Cardiac muscle cell (in vitro differentiated cells and primary cell): ENCODE measurements at places on chromosomes 12 and 14.

DNA sequence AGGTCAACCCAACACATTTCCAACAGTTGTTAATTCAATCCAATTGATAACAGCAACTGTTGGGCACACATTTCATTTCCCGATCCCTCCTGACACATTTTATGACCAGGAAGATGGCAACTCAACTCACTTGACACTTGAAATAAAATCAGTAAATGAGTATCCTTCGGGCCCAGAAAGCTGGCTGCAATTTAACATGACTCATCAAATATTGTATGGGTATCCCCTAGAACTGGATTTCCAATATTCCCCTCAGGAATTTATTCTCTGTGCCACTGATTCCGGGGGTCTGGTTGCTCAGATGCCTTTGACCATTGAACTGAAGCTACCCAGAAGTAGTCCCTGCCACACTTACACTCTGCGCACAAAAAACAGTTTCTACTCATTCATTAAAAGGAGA, 42.1 kb downstream of the INTS13 start:
- DNase-seq, result no peak

- DNase-seq, result peak; percentile 83
Measured at GRCh38 chr12:51814311-51815088, 34.0 kb downstream of the FIGNL2 start.

DNA sequence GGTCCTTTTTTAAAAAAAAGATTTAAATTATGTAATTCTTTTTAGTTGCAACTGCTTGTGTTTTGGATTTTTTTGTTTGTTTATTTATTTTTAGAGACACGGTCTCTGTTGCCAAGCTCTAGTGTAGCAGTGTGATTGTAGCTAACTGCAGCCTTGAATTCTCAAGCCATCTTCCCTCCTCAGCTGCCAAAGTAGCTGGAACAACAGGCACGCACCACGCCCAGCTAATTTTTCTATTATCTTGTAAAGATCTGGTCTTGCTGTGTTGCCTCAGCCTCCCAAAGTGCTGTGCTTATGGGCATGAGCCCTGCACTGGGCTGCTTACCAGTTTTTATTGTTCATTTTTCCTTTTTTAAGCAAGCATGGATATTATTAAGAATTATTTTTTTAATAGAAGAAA, 10.6 kb upstream of the ART4 start:
- DNase-seq, result no peak

GRCh38 chr12:40106655-40107054, 774 bp upstream of the SLC2A13 start:
- DNase-seq, result no peak

GRCh38 chr14:83255015-83255726, 1721.5 kb upstream of the SEL1L start:
- DNase-seq, result no peak

DNA sequence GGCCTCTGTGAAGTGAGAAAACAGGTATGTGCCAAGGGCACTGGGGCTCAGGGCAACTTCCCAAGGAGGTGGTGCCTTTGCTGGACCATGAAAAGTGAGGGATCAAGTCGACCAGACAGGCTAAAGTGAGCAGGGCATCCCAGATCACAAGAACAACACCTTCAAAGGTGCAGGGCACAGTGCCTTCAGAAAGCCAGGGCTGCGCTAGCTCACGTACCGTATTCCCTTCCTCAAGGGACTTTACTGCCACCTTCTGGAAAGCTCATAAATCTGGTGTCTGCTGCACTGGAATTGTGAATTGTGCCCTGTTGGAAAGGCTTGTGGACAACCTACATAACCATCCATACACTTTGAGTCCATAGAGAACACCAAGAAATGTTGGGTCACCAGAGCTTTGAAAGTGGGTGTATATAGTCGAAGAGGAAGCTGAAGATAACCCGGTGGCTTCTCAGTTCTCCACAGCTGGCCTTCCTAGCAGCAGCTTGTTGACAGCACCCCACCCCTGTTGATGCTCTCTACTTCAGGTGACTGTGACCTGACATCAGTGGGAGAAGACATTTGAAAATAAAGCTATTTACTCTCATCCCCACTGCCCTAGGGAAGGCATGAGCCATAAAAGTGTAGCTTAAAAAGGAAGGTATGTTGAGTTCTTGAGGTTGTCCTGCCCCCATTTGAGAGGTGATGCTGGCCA, 24.5 kb downstream of the FIGNL2 start:
- DNase-seq, result peak; percentile 79

GRCh38 chr12:50746431-50746830, 17.5 kb upstream of the ATF1 start:
- no peak for DNase-seq

- no peak for DNase-seq
Measured at GRCh38 chr14:60079723-60080122, 12.0 kb upstream of the PCNX4 start.

- no peak for DNase-seq
Measured at GRCh38 chr12:24424889-24425600, 475.6 kb upstream of the SOX5 start.

- no peak for DNase-seq
Measured at GRCh38 chr12:40643506-40643905, 48.7 kb upstream of the CNTN1 start.

GRCh38 chr12:130480231-130480630, 142.5 kb downstream of the PIWIL1 start:
- no peak for DNase-seq

DNA sequence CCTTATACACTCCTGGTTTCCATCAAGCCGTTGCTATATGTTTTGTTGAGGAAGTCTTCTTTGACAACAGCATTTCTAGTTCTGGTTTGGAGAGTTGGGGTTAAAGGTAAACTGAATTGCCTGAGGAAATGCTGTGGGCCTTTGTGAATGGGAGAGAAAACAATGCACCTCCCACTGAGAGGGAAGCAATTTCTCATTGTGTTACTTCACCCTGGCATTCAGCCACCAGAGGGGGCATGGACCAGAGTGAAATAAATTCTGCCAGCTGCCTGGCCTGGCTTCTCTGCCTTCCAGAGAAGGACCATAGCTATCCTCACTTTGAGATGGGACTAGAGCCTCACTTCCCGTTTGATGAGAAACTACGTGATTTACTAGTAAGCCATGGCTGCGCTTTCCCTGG, 475.3 kb downstream of the EGLN3 start:
- DNase-seq, result peak; percentile 70

DNA sequence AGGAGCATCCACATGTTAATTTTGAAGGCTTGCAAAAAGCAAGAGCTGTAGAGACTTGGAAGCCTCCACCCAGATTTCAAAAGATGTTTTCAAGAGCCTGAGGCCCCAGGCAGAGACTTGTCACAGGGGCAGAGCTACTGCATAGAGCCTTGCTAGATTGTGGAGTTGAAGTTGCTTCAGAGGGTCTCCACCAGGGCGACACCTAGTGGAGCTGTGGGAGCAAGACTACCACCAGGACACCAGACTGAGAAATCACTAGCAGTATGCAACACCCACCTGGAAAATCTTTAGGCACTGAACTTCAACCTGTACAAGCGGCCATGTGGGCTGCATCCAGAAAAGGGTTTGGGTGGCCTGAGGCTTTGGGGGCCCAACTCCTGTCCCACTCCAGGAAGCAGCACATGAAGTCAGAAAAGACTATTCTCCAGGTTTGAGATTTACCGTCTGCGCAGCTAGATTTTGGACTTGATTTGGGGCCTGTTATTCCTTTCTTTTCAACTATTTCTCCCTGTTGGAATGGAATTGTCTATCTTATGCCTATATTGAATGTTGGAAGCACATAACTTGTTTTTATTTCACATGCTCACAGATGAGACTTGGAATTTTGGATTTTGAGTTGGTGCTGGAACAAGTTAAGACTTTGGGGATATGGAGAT, 508.6 kb downstream of the FLRT2 start:
- DNase-seq, result peak; percentile 69

DNA sequence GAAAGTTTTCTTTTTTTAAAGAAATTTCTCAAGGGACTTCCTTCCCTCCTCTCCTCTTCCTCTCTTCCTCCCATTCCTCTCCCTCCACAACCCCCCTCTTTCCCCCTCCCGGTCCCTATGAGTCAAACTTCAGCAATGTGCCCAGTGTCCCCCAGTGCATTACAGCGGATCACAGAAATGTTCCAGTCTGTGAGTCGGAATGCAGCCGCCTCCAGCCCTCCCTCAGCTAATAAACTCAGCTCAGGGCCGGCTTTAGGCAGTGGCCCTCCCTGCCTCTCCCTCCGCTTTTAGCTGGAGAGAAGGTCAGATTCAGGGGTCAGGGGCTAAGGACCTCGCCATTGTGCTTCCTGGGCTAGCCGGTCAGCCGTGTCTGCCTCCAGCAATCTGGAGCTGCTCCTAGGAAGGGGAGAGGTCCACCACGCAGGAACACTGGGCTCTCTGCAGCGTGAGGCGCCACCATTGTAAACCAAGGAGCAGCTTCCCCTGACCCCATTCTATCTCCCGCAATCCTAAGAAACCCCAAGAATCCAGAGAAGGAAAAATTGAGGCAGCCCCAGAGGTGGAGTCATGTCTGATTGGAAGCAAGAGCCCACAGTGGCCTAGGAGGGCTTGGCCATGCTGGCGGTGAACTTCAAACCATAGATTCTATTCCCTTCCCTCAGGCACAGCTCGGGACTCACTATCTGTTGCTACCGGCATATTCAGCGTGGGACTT, 1.1 kb upstream of the HDAC7 start:
- peak; percentile 98 for DNase-seq

DNA sequence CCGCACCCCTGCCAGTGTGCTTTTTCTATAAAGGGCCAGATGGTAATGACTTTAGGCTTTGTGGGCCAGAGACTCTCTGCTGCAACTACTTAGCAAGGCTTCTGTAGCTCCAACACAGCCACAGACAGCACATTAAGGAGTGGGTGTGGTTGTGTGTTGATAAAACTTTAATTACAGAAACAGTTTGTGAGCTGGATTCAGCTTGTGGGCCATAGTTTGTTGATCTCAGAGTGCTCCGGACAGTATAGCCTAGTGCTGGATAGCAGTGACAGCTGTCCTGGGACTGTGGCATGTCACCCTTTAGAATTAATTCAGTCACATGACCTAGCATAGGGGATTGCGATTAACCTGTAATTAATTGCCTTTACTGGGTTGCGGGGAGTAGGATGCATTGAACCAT, 109.7 kb downstream of the ZNF664 start:
- no peak for DNase-seq

- peak; percentile 67 for DNase-seq
Measured at GRCh38 chr12:51590347-51591015, 552 bp upstream of the SCN8A start.

DNA sequence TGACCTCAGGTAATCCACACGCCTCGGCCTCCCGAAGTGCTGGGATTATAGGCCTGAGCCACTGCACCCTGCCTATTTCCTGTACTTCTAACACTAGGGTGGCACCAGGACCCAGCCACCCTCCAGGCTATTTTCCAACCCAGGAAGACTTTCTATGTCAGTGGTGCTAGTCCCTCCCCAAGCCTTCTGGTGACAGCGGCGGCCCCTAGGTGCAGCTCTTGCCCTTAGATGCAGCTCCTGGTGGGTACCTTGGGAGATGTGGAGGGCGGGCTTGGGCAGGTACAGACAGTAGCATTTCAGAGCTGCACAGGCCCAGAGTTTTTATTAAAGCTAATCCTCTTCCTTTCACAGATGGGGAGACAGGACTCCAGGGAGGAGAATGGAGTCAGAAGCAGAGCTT, 62.8 kb downstream of the SRRM4 start:
- no peak for DNase-seq

DNA sequence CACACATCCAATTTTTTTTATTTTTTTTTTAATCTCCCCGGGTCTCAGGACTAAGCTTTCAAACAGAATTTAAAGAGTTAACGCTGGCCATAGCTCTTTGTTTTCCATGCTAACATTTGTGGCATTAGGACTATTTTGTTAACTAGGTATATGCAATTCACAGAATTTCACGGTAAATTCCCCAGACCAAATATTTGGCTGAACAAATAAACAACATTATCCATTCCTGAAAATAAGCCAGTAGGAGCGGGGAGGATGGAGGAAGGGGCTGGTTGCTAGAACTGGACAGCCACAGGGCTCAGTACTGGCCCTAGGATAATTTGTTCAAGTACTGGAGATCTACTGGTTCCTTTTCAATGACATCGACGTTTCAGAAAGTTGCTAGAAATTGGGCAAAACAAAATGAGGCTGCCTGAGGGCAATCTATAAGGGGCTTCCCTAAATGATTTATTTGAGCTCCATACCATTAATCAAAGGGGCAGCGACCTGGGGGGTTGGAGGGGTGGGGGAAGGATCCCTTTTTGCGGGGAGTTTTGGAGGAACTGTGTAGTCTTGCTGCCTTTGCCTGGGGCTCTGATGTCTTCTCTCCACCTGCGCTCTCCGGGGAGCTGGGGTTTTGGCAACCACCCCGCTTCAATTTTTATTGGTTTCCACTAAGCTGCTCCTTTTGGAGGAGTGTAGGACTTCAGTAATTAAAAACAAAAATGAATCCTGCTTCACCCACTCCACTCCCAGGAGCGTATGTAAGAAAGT, 9.0 kb downstream of the BMP4 start:
- no peak for DNase-seq
